ENCODE measurements at places on chromosomes 5 and 9.

- no peak for DNase-seq
These were observed 219.5 kb downstream of the KCTD16 start for GRCh38 chr5:144390133-144390532.

- no peak for DNase-seq
These were observed 79.6 kb downstream of the SMIM15 start for GRCh38 chr5:61082516-61083280.

GRCh38 chr5:5231576-5231975 is 91.4 kb downstream of the ADAMTS16 start:
- DNase-seq, result no peak

GRCh38 chr5:130065617-130066016 is 161.4 kb downstream of the CHSY3 start:
- no peak for DNase-seq

DNA sequence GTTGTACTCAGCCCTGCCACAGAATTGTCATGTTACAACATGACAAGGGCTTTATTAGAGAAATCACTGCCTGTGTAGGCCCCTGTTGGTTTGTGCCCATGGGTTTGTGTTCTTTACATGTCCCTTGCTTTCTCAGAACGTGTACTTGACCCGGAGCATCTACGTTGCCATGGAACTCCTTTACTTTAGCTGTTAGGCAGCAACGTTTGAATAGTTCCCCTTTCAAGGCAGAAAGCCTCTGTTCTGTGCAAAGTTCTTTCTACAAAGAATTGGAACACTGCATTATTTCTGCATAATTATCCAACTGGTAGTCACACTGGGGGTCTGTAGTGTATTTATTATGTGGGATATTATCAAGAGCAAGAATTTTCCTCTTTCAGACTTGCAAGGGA is 51.1 kb downstream of the FBXL7 start:
- DNase-seq, result no peak

- no peak for DNase-seq
These were observed 236.6 kb downstream of the ARL15 start for GRCh38 chr5:54073735-54074134.

GRCh38 chr5:78377056-78377717 is 16.8 kb downstream of the SCAMP1 start:
- no peak for DNase-seq

DNA sequence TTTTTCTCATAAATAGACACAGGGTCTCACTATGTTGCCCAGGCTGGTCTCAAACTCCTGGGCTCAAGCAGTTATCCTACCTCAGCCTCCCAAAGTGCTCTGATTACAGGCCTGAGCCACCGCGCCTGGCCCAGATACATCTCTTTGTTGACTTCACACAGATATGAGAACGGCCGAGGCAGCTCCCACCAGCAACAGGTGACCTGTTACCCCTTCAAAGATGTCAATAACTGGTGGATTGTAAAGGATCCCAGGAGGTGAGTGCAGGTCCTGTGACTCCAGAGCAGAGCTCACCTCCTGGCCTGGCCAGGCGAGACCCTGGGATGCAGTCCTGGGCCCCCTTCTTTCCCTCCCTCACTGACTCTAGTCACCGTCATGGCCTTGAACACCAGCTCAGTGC is 9.2 kb downstream of the POMT1 start:
- DNase-seq, result no peak

DNA sequence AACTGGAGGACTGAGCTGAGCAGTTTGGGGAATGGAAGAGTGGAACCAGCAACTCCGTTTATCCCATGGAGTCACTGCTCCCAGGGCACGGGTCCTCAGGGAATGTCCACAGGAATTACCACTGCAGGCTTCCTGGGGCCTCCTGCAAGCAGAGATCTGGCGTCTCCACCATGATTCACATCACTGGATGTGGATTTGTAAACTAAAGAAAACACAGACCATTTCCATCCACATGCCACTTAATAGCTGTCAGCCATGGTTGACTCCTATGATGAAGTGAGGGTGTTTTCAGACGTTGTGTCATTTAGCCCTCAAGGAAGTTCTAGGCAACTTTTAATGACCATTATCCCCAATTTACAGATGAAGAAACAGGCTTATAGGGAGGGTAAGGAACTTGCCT is 30.2 kb downstream of the SNCAIP start:
- no peak for DNase-seq

DNA sequence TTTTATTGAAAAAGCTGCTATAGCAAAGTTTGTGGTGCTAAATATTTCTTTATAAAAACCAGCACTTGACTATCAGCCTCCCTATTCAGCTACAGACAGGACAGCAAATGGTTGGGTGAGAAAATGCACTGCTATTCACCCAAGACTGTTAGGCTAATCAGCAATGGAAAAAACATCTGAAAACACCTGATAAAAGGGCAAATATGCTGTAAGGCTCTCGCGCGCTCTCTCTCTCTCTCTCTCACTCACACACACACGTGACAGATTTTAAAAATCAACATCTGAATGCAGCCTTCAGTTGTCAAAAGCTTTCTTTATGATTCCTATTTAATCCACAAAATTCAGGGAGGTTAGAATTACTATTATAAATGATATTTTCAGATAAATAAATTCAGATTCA is 80.2 kb downstream of the HTR4 start:
- DNase-seq, result no peak

DNA sequence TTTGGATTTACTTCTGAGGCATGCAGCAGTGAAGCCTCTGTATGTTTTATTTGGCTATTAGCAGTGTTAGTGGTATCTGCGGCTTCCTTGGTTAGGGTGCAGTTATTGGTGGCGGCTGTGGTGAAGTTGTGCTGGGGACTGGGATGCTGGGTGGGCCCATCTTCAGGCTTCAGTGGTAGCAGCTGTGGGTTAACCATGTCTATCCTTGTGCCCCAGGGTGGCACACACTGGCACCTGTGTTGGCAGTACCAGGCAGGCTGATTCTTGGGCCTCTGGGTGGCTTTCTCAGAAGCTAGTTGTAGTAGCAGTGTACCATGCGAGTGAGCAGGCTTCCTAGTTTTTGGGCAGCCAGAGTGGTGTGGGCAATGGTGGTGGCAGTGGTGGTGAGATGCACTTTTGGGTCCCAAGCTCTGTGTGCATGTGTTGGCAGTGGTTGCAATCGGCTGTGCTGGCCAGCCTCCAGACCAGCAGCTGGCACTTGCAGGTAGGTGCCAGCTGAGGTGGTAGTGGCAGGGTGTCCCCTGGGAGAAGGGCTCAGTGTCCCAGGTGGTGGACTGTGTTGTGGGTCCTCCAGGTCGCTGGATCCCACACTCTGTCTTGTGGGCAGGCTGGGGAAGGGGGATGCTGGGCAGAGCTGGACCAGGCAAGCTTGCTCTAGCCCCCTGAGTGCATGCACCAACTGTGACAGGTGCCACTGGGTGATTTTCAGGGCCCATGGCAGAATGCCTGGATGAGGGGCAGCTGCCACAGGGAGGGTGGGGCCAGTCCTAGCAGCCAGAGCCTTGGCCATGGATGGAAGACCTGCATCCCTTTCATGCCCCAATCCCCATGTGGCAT is 13.6 kb downstream of the AHRR start:
- DNase-seq, result peak; percentile 0

GRCh38 chr9:113590991-113591898 is 127.7 kb downstream of the RGS3 start:
- DNase-seq, result peak; percentile 90

DNA sequence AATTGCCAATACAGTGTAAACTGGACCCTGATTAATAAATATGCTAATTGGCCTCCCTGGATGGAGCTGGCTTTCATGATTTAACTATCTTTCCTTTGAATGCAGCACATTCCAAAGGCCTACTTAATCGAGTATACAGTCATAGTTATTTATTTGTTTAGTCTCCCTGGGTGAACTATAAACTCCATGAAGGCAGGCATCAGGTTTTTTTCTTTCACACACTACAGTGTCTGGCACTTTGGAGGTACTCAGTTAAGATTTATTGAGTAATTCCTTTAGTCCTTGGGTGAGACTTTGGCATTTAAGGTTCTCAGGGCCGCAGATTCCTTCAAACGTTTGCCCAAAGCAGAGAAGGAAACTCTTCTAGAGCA is 20.5 kb downstream of the RUSC2 start:
- no peak for DNase-seq

- DNase-seq, result no peak
These were observed 37.3 kb upstream of the TMEM252 start for GRCh38 chr9:68577774-68578591.

- no peak for DNase-seq
These were observed 72.2 kb upstream of the TNFSF8 start for GRCh38 chr9:115002371-115003120.

DNA sequence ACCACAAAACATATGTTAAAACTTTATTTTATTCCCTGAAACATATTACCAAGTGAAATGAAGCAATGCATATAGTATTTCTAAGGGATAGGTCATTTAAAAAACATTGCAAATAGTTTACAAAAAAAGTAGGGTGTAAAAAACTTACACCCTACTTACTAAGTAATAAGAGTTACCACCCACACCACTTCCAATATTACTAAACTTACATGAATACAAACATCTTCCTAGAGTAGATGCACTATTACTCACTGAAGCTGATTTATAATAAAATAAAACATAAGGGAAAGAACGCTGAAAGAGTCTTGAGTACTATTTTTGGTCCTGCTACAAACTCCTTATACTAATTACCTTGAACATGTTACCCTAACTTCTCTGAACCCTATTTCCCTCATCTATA is 289.4 kb downstream of the HINT1 start:
- DNase-seq, result no peak

GRCh38 chr9:68626526-68626925 is 78.5 kb upstream of the PIP5K1B start:
- no peak for DNase-seq
